ENCODE measurements at places on chromosomes 4 and X.

DNA sequence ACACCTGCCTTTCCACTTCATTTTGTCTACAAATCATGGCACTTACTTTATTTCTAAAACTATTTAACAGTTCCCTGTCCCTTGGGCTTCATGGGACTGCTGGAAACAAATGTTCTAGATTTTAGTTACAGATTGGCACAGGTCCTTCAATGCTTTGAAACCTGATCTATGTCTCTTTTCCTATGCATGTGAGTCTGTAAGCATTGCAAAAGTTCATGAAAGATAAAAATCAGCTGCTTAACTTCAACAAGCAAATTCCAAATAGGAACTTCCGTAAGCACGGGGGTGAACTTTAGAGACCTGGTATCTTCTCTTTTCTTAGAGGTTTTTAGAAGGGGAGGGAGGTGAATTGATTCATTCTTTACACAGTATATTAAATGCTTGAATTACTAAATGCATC, 9.5 kb downstream of the LGI2 start:
- DNase-seq = no peak

DNA sequence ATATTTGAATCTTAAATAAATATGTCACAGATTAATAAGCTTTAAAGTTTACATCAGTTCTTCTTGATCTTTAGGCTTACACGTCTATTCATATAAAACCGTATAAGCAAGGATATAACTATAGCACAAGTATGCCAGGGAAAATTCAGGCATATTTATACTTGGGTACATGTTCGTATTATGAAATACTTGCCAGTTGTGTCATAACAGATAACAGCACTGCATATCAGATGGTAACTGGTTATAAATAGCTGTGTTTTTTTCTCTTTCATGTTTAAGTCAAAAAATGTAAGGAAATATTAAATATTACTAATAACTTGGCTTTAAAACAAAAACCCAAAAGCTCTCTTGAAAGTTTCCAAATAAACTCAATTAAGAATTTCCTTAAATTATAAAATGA, 17.5 kb downstream of the BRWD3 start:
- no peak for DNase-seq

GRCh38 chrX:73916931-73917667, 354.1 kb downstream of the CHIC1 start:
- DNase-seq = no peak

DNA sequence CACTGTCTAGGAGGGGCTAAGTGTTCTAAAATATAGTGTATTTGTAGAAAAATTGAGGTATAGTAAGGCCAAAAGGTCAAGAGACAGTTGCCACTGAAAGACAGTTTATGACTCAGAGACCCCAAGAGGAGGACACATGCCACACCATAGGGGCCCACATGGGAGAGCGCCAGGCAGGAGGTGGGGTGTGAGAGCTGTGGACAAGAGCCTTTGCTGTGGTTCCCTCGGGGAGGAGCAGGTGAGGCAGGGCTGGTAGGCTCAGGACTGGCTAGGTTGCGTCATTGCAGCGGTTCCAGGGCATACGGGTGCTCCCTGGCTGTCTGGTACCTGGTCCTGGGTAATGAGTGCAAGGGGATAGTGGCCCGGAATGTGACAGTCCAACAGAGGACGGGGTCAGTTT, 37.6 kb downstream of the CCNQ start:
- DNase-seq = no peak

DNA sequence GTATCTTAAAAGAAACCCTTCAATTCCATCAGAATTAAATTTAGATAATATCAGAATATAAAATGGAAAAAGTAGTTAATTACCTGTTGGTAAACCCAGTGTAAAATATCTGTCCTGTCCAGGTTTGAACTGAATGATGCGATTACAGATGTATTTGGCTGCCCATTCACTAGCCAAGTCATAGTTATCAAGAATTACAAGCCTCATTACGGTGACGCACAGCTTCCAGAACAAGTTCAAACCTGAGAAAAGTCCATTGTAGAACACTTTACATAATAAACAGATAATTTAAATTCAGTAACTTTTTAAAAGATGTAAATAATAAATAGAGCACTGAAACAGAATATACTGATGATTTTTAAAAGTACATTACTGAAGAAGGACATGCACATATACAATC, 4.4 kb downstream of the GNPDA2 start:
- DNase-seq = no peak

GRCh38 chr4:99468889-99469288, 33.7 kb upstream of the ADH7 start:
- no peak for DNase-seq

DNA sequence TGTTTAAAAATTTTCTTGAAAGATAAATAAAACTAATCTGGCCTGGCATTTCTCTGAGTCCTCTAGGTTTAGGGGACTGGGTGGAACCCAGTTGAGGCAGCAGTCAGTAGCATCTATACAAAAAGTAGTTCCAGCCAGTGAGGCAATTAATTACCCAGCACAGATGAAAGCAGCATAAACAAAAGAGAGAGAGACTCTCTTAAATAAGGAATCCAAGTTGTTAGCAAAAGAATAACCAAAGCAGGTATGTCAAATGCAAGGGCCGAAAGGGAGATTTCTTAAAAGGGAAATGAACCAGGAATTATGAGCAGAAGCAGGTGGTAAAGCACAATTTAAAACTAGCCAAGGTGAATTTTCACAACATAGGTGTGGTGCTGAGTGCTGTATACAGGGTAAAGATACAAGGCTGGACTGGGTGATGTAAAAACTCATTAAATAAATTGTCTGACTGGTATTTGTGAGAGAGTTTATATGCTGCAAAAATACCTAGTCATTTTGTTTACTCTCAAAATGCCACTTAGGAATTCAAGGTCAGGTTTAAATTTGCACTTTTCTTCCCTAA, 94.6 kb upstream of the GALNT7 start:
- peak; percentile 48 for DNase-seq

DNA sequence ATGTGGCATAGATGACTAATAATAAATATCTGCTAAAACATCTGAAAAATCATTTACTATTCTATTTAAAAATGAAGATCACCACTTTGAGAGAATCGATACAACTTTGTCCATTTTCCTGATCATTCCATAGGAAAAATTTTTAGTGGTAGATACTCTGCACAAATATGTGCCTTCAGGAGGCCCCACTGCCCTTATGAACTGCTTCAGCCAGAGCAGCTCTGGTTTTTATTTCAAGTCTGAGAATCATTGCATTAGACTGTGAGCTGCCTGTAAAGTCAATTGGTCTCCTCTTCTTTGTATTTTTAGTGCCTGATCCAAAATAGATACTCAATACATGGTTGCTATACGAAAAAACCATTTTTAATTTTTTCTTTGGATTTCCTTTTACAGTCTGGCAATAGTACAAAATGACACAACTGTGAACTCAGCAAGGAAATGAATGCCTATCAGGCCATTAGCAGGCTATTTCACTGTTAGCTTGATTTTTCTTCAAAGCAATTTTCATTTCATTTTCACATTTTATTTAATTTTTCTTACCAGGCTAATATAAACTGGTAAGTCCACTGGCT, 69.1 kb downstream of the SHISA3 start:
- DNase-seq = no peak

GRCh38 chr4:163612762-163613161, 118.3 kb downstream of the TMA16 start:
- no peak for DNase-seq

GRCh38 chr4:78645853-78646757, 94.5 kb downstream of the ANXA3 start:
- DNase-seq = no peak

Data from iPS DF 6.9 (cell line).